ENCODE measurements at places on chromosomes 5 and 9.
A peak's percentile ranks its signal among the peaks of the same experiment; 100 is the strongest.

GRCh38 chr9:128940271-128940921 lies 7.0 kb downstream of the DOLK start:
- peaks cover under 1% of the 10 kb centered on the region for H3K36me3 ChIP-seq
- no peaks in the 10 kb centered on the region for H3K4me1 ChIP-seq
- no peak overlapping the region for H3K4me3 ChIP-seq
- no peaks in the 10 kb centered on the region for H3K27me3 ChIP-seq
- no peak overlapping the region for H3K27ac ChIP-seq

DNA sequence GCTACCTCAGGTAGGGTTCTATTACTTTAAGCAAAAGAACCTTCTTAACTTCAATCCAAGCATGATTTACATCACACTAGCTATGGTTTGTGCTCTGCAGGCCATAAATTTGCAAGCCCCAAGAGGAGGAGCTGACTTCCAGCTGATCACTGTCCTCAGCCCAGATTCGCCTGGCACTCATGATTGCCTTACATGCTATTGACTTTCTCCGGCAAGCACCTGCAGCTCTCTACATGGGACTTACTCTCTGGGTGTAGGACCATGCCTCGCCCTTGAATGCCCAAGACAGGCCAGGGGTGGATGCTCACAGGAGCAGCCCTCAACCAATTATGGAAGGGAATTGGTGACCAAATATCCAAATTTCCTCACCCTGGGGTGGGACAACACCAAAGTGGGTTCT lies 99.8 kb downstream of the ESM1 start:
- H3K4me3 ChIP-seq, result no peak overlapping the region
- DNase-seq, result no peak
- no peaks in the 10 kb centered on the region for H3K36me3 ChIP-seq
- H3K27me3 ChIP-seq, result peaks cover 74% of the 10 kb centered on the region
- peaks cover 11% of the 10 kb centered on the region for H3K4me1 ChIP-seq

- no peak for DNase-seq
- no peaks in the 10 kb centered on the region for H3K36me3 ChIP-seq
- H3K4me3 ChIP-seq, result no peak overlapping the region
- H3K27me3 ChIP-seq, result peaks cover 33% of the 10 kb centered on the region
- no peak overlapping the region for H3K27ac ChIP-seq
Measured at GRCh38 chr5:149684371-149684770, 45.7 kb upstream of the PPARGC1B start.

- H3K36me3 ChIP-seq, result no peaks in the 10 kb centered on the region
- no peak for DNase-seq
- H3K4me1 ChIP-seq, result no peaks in the 10 kb centered on the region
- H3K27ac ChIP-seq, result no peak overlapping the region
Measured at GRCh38 chr5:73654171-73654811, 28.3 kb downstream of the ARHGEF28 start.

DNA sequence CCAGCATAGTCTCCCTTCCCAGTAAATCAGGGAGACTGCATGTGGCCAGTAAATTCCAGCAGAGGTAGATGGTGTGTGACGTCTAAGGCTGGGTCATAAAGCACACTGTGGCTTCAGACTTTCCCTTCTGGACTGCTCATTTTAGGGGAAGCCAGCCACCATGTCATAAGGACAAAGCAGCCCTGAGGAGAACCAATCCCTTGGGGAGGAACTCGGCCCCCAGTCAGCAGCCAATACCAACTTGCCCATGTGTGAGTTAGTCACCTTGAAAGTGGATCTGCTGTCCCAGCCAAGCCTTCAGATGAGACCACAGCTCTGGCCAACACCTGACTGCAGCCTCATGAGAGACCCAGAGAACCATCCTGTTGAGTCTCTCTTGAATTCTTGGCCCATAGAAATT lies 14.7 kb upstream of the NINJ1 start:
- H3K4me3 ChIP-seq, result peak overlapping the region; percentile 51
- peak; percentile 43 for DNase-seq
- H3K36me3 ChIP-seq, result peaks cover 27% of the 10 kb centered on the region
- peak overlapping the region; percentile 93 for H3K27ac ChIP-seq
- H3K27me3 ChIP-seq, result no peaks in the 10 kb centered on the region
- peaks cover 52% of the 10 kb centered on the region for H3K4me1 ChIP-seq

DNA sequence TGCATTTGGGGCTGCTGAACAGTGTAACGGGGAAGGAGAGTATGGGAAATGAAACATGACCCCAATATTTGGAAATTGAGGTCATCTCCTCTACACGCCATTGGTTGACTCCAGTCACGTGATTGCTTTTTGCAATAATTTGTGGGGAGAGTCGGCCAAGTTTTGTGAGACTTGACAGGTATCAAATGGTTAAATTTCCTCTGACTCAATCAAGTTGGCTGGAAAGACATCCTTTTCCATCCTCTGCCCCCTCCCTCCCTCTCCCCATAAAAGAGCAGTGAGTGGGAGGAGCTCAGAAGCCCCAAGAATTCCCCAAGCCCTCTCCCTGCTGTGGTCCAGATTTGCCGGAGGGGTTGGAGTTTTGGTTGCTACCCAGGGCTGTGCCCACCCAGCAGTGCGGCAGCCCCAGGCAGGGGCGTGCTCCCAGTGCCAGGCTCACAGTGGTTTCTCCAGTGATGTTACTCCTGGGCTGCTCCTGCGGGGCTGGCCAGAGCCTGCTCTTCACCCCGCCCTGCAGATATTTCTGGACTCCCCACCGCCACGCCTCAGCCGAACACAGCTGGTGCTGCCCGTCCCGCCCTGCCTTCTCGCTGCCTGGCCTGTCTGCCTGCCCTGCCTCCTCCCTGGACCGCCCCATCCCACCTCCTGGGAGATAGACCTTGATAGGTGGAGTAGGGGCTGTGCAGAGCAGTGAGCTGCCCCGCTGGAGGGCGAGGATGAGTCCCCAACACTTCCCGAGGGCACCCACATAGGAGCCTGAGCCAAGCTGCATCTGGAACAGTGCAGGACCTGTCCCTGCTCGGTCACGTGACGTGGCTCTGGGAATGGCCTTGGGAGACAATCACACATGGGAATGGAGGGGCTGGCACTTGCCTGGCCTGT lies 3.4 kb downstream of the COL5A1 start:
- no peaks in the 10 kb centered on the region for H3K36me3 ChIP-seq
- H3K27ac ChIP-seq, result no peak overlapping the region
- no peak overlapping the region for H3K4me3 ChIP-seq

DNA sequence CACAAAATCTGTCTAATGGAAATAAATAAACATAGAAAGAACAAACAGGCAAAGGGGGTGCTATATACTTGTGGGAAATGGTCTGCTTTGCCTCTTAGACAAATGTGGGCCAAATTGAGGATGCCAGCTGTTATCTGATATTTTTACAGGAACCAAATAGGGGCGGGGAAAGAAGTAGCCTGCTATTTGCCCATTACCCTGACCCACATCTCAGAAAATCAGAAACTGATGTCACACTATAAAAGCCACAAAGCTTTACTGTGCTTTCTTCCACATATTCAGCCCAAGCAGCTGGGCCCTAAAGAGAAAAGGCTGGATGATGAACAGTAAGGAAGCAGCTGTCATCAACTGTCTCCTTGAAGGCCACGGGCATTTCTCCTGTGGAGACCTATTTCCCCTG lies 97.3 kb downstream of the ELAVL2 start:
- no peaks in the 10 kb centered on the region for H3K36me3 ChIP-seq
- H3K4me3 ChIP-seq, result no peak overlapping the region
- no peak overlapping the region for H3K27ac ChIP-seq
- no peak for DNase-seq

DNA sequence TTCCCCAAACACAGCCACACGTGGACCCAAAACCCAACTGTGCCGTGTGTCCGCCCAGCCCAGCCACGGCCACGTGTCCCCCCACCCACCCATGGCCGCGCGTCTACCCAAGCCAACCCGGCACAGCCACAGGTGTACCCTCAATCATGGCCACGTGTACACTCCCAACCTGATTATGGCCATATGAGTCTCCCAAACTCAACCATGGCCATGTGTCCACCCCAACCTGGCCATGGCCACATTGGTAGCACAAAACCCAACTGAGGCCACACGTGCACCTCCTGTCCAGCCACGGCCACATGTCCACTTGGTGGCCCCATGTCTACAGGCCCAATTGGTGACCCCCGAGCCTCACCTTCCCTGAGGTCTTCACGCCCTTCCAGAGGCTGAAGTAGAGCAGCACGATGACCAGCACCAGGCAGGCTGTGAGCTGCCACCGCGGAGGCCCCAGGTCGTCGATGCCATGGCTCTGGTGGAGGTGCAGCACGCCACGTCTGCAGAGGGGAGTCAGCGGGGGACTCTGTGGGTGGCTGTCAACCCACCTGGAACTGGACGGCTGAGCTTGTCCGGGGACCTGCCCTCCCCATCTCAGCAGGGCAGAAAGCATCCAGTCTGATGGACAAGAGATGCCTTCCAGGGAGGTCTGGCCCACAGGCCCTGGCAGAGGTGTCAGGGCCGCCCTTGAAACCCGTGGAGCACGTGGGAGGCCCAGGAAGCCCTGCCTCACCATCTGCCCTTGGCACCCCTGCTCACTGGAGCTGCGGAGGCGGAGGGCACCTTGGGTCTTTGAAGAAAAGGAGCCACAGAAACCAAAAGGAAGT lies 23.5 kb downstream of the SLC6A3 start:
- DNase-seq, result no peak
- H3K27ac ChIP-seq, result no peak overlapping the region
- peaks cover 2% of the 10 kb centered on the region for H3K27me3 ChIP-seq
- H3K36me3 ChIP-seq, result no peaks in the 10 kb centered on the region

All from activated CD4-positive, alpha-beta T cell treated with anti-CD3 and anti-CD28 coated beads for 36 hours (primary cell).